ENCODE measurements at places on chromosomes 13 and 19.

DNA sequence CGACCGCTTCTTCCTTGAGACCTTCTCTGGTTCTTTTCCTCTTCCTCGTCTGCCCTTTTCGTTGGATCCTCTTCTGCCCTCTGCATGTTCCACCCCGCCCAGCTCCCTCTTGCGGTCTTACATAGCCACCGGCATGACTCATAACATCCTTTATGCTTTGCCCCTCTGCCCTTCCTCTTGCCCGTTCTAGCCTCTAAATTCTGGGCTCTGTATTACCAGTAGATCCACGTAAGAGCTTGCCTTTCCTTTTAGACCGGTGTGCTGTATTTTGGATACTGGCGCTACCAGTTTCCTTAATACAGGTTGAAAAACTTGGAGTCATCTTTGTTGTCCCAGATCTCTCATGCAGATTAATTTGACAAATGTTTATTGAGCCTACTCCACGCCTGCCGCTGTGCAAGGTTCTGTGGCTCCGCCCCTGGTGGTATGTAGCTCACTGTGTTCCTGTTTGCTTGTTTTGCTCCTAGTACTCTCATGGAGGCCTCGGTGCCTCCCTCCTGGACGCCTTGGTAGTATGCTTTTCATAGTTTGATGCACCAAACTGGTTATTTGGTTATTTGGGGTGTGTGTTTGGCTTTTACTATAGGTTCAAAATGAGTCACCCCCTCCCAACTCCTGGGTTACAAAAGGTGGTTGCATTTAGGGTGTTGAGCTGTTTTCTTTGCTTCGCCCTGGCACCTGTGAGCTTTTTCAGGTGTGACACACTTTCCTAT is 1.7 kb downstream of the GTF3A start:
- DNase-seq = peak; percentile 60

- DNase-seq = peak; percentile 6
Observed at GRCh38 chr13:49869519-49869918, 66.6 kb downstream of the SPRYD7 start.

GRCh38 chr19:30388819-30389218 is 16.6 kb downstream of the ZNF536 start:
- DNase-seq = no peak

- peak; percentile 93 for DNase-seq
Observed at GRCh38 chr13:40401911-40402776, 264.3 kb downstream of the FOXO1 start.

DNA sequence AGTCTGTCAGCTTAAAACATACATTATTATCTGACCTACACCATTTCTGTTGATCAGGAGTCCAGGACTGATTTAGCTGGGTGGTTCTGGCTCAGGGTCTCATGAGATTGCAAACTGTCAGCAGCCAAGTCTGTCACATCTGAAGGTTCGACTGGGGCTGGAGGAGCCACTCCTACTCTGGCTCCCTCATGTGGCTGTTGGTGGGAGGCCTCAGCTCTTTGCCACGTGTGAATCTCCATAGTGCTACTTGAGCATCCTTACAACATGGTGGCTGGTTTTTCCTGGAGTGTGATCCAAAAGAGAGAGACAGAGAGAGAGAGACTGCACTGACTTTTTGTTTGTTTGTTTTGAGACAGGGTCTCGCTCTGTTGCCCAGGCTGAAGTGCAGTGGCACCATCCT is 63.6 kb upstream of the NFIC start:
- no peak for DNase-seq

DNA sequence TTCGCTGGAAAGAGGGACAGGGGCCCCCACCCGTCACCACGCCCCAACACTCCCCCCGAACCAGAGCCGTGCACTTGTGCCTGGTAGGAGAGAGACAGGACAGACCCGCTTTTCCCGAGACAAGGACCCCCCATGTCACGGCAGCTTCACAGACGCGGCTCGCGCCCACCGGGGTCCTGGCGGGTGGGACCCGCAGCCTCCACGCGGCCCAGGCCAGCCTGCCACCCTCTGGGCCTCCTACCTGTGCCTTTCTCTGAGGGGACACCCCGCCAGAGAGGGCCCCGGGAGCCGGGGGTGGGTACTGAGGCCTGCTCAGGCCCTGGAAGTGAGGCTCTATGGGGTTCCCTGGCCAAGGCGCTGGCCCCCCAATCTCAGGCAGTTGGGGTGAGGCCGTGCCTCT is 4.0 kb upstream of the MISP start:
- no peak for DNase-seq

DNA sequence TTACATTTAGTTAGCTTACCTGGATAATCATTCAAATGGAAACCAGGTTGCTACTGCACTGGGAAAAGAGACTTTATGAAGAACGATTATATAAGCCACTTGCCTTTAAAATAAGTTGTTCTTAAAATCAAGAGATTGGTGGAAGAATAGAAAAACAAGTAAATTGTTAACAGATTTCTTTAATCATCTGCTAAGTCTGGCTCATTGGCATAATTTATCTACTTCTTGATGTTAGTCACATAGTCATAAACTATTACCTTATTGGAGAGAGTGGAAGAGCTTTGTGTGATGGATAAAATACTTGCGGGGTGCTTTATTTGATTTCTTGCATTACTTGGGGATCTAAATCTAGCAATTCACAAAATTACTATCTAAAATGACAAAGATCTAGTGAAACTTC is 6.8 kb downstream of the LSM14A start:
- DNase-seq = no peak

DNA sequence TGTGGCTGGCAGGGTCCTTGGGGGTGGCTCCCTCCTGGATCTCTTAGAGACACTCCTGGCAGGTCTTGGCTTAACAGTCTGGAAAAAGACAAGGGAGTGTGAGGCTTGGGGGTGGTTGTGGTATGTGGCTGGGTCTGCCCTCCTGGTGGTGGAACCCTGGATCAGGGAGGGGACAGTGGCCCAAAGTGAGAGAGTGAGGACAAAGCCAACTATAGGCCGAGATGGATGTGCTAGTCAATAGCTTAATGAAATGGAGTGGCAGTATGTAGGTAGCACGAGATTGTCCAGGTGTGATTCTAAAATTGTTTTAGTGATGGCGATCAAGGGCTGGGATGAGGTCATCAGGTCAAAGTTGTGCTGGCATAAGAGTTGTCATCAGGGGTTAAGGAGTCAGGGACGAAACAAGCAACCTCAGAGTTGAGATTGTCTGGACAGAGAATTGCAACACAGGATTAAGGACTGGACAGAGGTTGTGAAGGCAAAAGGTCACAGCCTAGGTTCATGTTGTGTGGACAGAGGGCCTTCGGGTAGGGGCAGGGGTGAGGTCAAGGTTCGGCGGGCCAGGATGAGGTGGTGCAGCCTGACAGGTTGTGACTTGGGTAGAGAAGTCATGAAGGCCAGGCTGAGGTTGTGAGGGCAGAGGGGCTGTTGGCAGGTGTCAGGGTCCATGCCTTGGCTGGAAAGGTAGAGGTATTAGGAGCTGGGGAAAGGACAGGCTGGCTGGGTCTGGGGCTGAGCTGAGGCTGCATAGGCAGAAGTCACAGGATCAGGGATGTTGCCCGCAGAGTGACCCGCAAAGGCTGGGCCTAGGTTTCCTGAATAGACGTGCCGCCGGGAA is 4.5 kb upstream of the RASAL3 start:
- no peak for DNase-seq

DNA sequence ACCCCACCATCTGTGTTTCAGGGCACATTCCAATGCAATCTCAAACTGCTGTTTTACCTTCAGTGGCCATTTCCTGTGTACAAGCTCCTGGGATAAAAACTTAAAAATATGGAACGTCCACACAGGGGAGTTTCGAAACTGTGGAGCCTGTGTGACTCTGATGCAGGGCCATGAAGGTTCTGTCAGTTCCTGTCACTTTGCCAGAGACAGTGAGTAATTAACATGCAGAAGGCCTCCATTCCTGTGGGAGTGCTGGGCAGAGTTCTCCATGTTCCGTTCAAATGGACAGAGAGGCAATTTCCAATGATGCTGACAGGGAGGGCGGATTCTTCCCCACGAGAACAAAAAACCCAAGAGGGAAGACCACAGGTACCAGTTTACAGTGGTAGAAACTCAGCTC is 24.4 kb downstream of the WDR88 start:
- peak; percentile 47 for DNase-seq

DNA sequence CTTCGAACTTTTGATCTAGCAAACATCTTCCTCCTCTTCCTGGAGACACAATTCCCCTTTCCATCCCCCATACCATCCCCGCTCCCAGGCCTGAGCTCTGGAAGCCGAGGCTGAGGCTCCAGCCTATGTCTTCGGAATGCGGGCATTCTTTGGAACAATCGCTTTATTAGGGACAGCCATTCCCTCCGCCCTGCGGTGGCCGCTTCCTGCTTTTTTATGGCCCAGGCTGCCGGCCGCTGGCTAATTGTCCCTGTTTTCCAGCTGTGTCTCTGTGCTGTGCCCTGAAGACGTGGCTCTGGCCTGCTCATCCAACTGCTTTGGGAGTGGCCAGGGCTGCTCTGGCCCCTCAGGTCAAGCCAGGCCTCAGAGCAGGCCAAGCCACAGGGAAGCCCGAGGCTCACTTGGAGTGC is 2.1 kb upstream of the CDX2 start:
- no peak for DNase-seq

GRCh38 chr19:47109541-47110375 is 3.8 kb downstream of the ZC3H4 start:
- DNase-seq = peak; percentile 63

GRCh38 chr19:50000841-50001557 is 24.2 kb downstream of the VRK3 start:
- DNase-seq = no peak

DNA sequence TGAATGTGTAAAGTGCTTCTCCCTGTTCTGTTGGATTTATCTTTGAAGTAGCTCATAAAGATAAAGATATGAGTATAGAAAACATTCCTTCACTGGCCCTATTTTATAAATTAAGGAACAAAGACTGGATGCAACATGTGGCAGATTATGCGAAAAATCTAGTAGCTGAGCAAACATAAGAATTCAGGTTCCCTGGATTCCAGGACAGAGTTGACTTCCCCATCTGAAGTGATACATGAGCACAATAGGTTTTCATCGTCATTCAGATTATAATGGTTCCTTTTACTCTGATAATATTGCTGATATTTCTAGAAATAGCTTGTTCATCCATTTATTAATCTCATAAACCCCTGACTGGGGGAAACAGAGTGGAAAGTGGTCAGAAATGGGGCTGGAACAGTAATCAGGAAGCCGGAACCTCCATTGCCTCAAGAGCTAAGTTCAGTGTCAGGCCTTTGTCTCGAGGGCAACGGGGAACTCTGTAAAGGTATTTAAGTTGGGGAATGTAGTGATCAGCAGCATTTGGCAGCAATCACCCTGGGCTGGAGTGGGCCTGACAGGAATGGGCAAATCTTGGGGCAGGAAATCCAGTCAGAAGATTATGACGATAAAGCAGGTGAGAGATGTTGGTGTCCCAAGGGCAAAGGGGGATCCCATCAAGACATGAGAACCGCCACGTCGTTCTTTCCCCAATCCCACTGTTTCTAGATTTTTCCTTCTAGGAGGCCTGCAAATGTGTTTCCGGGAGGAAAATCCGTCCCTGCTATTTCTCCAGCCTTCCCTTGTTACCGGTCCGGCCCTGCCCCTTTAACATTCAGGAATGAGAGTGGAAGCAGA is 232.5 kb upstream of the SERP2 start:
- peak; percentile 21 for DNase-seq

- DNase-seq = no peak
Observed at GRCh38 chr13:80235166-80235966, 105.6 kb downstream of the SPRY2 start.

GRCh38 chr13:19766591-19766990 is 16.2 kb downstream of the PSPC1 start:
- no peak for DNase-seq

DNA sequence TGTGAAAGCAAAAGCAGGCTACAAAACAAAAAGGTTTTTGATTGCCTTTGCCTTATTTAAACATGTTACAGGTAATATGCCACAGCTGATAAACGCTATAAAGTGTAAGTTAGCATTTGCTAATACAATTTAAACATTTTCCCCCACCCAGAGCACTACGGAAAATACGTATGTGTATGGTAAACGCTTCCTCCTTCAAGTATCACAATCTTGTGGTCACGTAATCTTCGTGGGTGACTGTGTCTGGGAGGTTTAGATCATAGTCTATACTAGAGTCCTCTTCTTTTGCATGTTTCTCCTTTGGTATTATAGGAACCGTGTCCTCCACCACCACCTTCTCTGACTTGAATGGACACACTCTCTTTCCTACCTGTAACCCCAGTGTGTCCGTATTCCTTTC is 38.1 kb upstream of the POSTN start:
- no peak for DNase-seq

DNA sequence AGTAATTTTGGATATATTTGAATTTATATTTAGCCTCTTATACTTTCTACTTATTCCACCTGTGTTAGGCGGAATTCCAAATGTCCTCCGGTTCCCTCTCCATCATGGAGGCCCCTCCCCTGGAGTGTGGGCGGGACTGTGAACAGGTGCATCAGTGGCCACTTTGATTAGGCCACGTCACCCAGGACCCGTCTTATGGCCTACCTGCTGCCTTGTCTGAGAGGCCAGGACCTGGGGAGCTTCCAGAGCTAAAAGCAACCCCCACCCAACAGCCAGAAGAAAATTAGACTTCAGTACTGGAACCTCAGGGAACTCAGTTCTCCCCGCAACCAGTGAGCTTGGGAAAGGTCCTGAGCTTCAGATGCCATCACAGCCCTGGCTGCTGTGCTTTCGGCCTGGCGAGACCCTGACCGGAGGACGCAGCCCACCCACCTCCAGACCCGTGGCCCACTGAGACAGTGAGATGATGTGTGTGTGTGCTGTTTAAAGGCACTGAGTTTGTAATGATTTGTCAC is 200.2 kb upstream of the SOX1 start:
- DNase-seq = no peak

DNA sequence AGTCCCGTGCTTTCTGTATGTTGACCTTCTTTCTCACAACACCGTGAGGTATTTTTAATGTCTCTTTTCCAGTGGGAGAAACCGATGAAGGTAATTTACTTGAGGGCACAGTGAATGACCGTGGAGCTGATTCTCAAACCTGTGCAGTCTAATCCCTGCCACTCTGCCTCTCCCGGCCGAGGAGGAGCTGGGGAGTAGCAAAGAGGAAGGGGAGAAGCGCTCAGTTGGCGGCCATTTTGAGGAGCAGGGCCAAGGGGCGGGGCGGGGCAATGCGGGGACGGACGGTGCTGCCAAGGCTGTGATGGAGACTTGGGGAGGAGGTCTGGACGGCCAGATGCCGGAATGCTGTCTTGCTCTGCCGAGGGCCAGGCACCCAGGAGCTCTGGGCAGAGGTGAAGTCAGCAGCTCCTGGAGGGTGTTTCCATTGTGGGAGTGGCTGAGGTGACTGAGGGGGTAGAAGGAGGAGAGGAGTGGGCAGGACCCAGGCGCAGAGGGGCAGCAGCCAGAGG is 12.4 kb upstream of the RANBP3 start:
- DNase-seq = no peak

DNA sequence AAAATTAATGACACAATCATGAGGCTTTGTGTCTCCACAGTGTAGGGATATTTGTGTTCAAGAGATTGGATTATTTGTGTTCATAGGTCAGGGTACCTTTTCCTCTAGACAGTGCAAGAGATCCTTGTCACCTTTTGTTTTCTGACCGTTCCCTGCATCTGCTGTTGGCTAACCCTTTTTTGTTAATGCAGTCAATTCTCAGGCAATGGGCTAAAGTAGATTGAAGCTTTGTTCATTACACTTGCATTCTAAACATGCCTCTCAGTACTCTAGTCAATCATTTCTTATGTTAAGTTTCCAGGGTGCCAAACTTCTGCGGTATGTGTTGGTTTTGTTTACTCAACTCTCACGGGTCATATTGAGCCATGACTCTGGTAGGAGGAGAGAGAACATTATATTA is 1.8 kb upstream of the MED4 start:
- no peak for DNase-seq

Data from fibroblast of skin of scalp (primary cell).